Activated CD8-positive, alpha-beta memory T cell treated with anti-CD3 and anti-CD28 coated beads, Interleukin-2, amount 50 U/mL, for 48 hours (primary cell): ENCODE measurements at places on chromosomes 12 and 14.

DNA sequence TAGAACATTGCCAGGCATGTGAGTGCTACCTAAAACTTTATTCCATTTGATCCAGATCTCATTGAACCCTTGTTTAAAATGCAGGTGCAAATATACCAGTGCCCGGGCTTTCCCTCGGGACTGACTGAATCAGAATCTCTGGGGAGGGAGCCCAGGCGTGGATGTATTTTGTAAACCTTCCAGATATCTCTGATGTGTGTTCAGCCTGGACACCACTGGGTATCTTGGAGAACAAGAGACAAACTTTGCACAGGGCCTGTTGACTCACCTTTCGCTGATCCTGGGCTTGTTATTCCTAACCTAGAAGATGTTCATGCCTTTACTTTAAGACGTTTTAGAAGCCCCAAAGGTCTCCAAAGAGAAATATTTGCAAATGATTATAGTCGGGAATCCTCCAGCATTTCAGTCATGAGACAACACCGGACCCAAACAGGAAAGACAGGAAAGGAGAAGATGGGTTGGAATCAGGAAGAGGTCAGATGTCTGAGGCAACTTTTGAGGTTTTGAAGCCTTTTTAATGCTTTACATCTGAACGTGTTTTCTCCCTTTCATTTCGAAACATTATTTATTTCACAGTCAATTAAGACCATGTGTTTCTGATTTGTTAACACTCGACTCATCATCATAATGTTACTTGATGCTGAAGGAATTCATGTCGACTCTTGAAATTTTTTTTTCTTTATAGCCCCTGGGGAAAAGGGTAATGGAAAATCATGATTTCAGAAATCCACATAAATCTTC lies 118.6 kb downstream of the PLXNC1 start:
- DNase-seq: no peak

GRCh38 chr12:116153113-116153512 lies 124.4 kb downstream of the MED13L start:
- no peak for DNase-seq

- no peak for DNase-seq
Observed at GRCh38 chr14:61573748-61574513, 121.4 kb upstream of the HIF1A start.

- DNase-seq: peak; percentile 65
Observed at GRCh38 chr14:21852061-21852664, 178.5 kb upstream of the OR4E1 start.

DNA sequence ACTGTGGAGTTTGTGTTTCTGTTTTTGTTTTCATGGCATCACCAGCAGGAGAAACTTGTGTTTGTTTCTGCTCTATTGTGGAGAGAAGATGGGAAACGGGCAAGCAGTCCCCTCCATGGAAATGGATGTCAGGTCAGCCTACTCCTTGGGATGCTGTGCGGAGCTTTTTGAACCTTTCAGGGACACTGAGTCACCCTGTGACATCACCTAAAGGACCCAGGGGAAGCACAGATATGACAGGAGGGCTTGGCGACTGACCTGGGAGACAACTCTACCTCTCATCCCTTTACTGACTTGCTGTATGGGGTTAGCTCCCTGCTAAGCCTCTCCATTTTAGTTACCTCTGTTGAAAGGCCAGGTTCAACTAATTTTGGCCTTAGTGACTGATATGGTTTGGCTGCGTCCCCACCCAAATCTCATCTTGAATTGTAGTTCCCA lies 706.9 kb upstream of the TMEM132C start:
- no peak for DNase-seq

DNA sequence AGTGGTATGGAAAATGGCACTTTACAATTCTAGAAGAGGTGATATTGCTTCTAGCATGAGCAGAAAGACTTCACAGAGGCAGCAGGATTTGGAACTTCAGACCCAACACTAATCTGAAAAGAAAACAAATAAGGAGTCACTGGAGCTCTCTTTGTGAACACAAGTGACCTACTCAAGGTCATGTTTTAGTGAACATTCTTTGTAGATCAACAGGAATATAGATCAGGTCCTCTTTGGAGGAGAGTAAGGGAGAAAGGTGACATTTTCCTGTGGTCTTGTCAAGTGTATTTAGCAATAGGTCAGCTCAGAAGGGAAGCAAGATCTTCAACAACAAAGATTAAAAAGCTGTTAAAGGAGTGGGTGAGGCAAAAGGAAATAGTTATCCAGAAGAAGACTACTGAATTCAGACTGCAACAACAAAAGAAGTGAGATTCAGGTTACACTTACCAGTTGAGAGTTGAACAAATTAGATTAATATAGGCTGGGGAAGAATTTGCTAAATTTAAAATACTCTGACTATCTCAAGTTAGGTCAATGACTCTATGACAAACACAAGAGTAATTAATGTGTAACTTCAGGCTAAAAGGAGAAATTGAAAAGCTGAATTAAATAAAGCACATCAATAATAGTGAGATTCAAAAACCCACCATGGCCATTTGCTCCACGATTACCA lies 528.2 kb downstream of the RPS29 start:
- no peak for DNase-seq

DNA sequence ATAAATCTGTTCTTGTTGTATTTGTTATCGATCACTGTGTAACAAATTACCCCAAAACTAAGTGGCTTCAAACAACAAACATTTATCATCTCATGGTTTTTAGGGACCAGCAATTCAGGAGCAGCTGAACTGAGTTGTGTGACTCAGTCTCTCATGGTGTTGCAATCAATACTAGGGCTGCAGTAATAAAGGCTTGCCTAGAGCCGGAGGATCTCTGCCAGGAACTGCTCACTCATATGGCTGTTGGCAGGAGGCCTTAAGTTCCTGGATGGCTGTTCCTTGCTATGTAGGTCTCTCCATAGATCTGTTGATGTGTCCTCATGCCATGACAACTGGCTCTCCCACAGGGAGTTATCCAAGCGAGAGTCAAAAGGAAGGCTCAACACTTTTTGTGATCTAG lies 3.8 kb upstream of the PSMC6 start:
- DNase-seq: no peak

DNA sequence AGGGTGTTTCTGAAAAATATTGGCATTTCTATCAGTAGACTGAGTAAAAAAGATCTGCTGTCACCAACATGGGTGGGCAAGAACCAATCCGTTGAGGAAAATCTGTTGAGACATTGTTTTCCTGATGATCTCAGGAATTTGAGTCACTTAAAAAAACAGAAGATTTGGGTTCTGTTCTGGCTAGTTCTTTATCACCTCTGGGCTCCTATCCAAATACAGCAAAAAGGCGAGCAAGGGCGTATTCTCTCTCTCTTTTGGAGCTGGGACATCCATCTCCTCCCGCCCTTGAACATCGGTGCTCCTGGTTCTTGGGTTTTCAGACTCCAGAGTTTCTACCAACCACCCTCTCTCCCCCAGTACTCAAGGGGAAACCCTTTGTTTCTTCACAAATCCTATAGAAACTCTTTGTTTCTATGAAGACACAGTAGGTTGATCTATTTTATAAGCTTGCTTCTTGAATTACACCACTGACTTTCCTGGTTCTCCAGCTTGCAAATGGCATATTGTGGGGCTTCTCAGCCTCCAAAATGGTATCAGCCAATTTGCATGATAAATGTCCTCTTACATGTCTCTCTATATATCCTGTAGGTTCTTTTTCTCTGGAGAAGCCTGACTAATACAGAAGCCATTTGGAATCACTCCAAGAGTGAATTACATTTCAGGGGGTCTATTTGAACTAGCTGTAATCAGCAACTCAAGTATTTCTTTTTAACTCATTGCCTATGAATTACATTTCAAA lies 263.9 kb upstream of the TMTC1 start:
- DNase-seq: no peak

DNA sequence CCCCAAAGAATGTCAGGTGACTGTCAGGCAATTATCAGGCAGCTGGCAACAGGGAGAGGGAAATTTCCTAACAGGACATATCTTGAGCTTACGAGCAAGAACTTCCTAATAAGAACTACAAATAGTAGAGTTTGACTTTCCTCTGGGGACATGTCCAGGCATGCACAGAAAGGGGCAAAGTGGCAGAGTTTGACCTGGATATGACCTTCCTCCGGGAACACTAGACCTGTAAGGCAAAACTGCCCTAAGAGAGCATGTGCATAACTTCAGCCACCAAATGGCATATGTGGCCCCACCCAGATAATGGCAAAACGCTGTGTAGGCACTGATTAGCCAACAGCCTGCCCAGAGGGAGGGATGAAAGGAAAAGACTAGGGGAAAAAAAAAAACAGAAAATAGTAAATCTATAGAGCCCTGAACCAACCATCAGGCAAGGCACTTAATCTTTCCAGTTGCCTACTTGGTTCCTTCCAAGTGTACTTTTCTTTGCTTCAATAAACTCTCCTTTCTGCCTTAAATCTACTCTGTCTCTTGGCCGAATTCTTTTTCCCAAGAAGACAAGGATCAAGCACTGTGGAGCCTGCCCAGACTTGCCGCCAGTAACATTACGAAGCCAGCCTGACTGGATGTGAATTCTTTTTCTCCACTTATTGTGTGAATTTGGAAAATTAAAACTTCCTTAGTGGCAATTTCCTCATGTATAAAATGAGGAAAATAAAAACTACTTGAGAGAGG lies 164.1 kb downstream of the SPTSSA start:
- DNase-seq: no peak

DNA sequence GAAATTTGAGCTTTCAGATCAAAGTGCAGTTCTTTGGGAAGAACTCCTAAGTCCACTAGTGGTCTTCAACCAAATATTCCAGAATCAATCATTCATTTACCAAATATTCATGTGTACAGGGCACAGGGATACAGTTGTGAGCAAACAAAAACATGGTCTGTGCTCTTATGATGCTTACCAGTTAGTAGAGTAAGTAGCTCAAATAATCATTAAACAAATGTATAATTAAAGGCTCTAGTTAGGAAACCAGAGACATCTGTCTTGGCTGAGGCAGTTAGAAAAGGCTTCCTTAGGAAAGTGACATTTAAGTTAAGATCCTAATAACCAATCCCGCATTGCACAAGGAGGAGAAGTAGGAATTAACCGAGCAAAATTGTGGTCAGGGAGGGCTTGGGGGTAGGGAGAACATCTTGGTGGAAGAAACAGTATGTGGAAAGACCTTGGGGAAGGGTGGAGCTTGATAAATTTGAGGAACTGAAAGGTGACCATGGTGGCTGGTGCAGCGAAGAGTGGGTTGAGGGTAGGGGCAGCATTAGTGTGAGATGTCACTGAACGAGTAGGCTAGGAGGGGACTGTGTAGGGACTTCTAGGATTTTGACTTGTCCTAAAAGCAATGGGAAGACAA lies 40.0 kb downstream of the PEBP1 start:
- DNase-seq: no peak

DNA sequence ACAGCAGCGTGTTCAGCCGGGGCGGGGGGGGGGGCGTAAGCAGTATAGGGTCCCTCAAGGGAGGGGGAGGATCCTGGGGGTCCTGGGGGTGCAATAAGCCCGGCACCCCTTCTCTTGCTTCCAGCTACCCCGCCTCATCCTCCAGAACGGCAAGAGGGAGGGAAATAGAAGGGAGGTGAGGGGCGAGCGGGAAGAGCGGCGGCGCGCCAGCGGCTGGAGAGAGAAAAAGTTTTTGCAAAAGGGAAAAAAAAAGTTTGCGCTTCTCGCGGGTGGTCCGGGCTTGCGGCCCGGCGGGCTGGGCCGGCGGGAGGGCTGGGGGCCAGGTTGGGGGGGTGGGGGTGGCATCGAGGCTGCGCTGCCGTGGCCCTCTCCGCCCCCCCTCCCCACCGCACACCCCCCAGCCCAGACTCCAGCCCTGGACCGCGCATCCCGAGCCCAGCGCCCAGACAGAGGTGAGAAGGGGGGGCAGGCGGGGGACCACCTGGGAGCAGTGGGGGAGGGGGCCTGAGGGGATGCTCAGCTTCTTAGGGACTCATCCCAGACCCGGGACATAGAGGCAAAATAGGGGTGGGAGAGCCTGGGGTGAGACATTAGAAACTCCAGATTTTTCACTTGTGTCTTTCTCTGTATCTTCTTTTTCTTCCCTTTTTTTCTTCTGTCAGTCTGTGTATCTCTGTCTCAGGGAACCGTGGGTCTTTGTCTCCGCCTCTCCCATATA lies at the start of gene GLI1:
Gene GLI1 (plus strand): TSS at position 36 of the 718 bp plus-strand sequence. CDS start 3,907 bp downstream, outside the sequence.
- no peak for DNase-seq

DNA sequence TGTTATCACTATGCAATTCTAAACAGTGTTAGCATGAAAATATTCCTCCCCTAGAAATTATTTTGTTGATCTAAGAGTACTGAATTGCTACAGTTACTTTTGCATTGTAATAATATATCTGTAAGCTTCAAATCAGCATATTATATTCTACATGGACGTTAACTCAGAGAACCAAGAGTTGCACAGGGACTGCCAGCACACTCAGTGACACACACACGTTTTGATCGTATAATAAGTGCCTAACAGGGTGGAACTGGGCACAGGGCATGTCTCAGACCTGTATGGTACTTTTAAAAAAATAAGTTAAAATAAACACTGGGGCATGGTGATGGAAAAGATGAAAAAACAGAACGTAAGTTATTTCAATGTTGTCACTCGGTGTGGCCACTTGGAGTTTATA lies 451.6 kb downstream of the RGS6 start:
- DNase-seq: no peak

DNA sequence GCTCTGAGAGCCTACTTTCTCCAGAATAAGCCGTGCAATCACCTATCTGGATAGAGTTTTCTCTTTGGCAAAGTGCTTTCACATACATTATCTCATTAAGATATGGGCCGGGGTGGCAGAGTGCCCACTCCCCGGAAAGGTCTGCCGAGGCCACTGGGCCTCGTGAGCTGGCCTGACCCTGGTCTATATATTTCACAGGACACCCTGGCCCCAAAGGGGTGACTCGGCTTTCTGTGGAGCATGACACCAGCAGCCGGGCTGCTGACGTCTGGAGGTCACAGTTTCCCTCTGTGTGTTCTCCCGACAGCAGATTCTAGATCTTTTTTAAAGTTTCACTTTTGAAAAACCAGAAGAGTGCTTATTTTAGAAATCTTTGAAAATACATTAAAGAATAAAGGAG lies 27.9 kb upstream of the ATP2A2 start:
- DNase-seq: peak; percentile 42

- peak; percentile 26 for DNase-seq
Observed at GRCh38 chr14:96167224-96168148, 37.2 kb upstream of the BDKRB2 start.

GRCh38 chr12:52860102-52860823 lies 11.5 kb upstream of the KRT78 start:
- no peak for DNase-seq

- DNase-seq: no peak
Observed at GRCh38 chr12:63007726-63008125, 72.8 kb upstream of the PPM1H start.

- no peak for DNase-seq
Observed at GRCh38 chr14:96390965-96391292, 999 bp upstream of the AK7 start.

GRCh38 chr12:58871556-58871955 lies 48.7 kb downstream of the LRIG3 start:
- DNase-seq: no peak

- no peak for DNase-seq
Observed at GRCh38 chr14:54450535-54450934, 9.4 kb upstream of the CNIH1 start.

DNA sequence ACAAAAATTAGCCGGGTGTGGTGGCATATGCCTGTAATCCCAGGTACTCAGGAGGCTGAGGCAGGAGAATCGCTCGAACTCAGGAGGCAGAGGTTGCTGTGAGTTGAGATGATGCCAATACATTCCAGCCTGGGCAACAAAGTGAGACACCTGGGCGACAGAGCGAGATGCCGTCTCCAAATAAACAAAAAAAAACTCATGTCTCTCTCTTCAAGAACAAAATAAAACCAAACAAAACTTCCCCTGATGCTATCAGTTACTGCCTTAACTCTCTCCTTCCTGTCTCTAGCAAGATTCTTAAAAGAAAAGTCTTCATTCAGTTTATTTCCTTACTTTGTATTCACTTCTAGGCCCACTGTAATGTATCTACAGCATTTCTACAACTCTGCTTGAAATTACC lies 20.8 kb downstream of the KLHL28 start:
- DNase-seq: no peak

- DNase-seq: no peak
Observed at GRCh38 chr12:4099276-4099675, 174.3 kb upstream of the CCND2 start.
